ENCODE measurements at places on chromosomes 13 and 19. TPM values are rescaled to one million over a fixed set of nuclear protein-coding genes. Genes with fewer than 3 reads are reported as not detected.
A peak's percentile ranks its signal among the peaks of the same experiment; 100 is the strongest.

- DNase-seq: no peak
- H3K4me3 ChIP-seq: no peak overlapping the region
- no peaks in the 10 kb centered on the region for H3K4me1 ChIP-seq
- no peak overlapping the region for H3K27ac ChIP-seq
Observed at GRCh38 chr13:85618521-85618920, 180.7 kb downstream of the SLITRK6 start.

DNA sequence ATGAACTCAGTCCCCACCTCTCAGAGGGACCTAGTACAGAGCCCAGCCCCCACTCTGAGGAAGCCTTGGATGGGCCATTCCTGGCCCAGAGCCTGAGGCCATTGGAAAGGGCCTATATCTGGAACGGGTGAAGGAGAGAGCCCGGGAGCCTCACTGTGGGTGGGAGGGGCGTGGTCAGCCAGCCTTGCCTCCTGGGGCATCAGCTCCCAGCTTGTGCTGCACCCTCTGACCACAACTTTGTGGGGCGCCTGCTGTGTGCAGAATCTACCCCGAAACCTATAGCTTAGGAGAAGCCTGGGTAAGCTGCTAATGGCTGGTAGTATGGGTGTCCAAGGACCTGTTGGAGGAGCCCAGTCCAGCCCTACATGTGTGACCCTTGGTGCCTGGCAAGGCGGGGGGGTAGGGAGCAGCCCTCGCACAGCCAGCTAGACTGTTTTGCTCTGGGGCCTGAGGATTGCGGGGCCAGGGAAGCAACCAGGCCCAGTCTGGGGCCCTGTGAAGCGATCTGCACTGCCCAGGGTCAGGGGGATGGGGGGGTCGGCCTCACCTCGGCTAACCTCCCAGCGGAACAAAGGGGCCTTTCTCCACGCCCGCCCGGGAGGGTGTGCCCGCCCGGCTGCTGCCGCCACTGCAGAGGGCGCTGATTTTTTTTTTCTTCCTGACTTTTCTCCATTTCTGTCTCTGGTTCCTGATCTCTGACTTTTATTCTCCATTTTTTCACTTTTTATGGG, 42.3 kb downstream of the LYL1 start:
- no peaks in the 10 kb centered on the region for H3K36me3 ChIP-seq
- peaks cover 6% of the 10 kb centered on the region for H3K4me1 ChIP-seq
- H3K27ac ChIP-seq: no peak overlapping the region

DNA sequence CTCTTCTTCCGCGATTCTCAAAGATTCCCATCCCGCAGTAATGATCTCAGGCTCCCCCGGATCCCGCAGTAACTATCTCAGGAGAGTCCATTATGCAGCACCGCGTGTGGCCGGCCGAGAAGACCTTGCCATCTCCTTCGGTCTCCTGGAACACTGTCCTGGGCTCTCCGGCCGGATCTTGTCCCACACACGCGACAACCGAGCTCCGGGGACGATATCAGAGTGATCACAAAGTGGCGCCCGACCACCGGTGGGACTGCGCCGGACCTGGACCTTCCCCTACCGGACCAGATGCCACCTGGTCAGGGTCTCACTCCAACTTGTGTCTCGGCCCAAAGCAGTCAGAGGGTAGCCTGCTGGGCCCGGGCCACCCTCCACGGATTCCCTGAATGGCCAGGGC, 24.0 kb downstream of the MAN2B1 start:
- no peaks in the 10 kb centered on the region for H3K36me3 ChIP-seq
- no peak overlapping the region for H3K4me3 ChIP-seq
- peak overlapping the region; percentile 27 for H3K27ac ChIP-seq
- no peaks in the 10 kb centered on the region for H3K27me3 ChIP-seq
- no peak for DNase-seq
- H3K4me1 ChIP-seq: peaks cover 6% of the 10 kb centered on the region

The SLC7A9 gene
- not detected for total RNA-seq

The KCNJ14 gene
- total RNA-seq: 2.5 TPM
